NCI-H1105 (cell line): ENCODE measurements at places on chromosomes 6 and 20.
A peak's percentile ranks its signal among the peaks of the same experiment; 100 is the strongest.

DNA sequence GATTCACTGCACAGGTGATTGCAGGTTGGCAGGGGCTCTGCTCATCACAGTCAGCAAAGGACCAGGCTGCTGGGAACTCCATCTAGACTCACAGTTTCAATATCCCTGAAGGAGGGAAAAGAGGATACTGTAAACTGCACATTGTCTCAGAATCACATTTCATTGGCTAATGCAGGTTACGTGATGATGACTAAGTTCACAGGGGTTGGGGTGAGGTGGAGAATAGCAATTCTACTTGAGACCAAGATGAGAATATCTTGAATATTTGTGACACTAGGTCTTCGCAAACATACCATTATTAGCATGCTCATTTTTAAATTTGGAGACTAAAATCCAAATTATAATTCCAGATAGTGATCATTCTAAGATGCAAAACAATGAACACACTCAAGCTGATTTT is 208.5 kb upstream of the CITED2 start:
- DNase-seq: no peak

- no peak for DNase-seq
These were observed 29.9 kb downstream of the NFATC2 start for GRCh38 chr20:51512645-51513044.

- DNase-seq: no peak
These were observed 72.1 kb downstream of the SOD2 start for GRCh38 chr6:159620947-159621346.

GRCh38 chr6:89410788-89411144 is 1.3 kb downstream of the RRAGD start:
- no peak for DNase-seq

DNA sequence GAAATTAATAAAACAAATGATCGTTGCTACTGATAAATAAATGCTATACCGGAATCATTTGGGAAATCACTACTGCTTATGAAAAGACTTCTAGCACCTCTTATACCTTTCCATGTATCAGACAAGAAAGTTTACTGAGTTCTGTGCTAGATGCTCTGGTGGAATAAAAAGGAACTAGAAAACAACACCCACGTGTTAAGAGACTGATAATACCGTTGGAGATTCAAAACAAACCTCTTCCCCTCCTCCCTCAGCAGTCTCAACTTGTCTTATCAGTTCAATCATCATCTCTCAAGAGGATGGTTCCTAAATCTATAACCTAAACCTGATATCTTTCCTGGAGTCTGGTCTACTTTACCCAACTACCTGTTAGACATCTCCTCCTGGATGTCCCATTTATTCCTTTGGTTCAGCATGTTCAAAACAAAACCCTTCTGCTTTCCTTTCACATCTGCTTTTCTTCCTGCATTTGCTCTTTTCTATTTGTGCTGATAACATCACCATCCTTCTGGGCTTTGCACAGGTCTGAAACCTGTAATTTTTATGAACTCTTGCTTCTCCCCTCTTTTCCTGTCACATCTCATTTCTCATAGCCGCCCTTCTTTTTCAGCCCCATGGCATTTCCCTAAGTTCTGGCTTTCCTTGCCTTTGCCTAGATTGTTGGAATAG is 122.2 kb downstream of the COL19A1 start:
- DNase-seq: no peak

DNA sequence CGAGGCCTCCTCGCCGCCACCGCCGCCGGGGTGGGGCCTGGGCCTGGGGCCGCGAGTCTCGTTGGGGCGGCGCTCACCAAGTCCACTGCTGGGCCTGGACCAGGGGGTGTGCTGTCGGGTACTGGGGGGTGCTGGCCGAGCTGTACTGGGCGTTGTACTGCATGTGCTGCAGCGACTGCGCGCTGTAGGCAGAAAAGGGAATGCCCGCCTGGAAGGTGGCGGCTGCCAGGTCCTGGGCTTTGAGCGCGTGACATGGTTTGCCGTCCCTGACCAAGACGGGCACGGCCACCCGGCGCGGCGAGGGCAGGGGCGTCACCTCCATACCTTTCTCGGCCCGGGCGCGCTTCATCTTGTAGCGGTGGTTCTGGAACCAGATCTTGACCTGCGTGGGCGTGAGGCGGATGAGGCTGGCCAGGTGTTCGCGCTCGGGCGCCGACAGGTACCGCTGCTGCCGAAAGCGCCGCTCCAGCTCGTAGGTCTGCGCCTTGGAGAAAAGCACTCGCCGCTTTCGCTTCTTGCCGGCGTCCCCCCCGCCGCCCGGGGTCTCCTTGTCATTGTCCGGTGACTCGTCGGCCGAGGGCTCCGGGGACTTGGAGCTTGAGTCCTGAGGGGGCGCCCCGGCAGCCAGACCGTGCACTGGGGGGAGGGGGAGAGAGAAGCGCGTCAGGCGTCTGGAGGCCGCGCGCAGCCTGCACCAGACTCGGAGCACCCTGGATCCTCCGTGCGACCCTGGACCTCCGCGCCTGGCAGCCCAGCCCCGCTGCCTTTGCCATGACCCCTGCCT is 1.8 kb downstream of the NKX2-2 start:
- DNase-seq: no peak

GRCh38 chr6:40738551-40739193 is 151.5 kb upstream of the LRFN2 start:
- no peak for DNase-seq

GRCh38 chr6:150987371-150987828 is 121.9 kb downstream of the MTHFD1L start:
- DNase-seq: no peak

DNA sequence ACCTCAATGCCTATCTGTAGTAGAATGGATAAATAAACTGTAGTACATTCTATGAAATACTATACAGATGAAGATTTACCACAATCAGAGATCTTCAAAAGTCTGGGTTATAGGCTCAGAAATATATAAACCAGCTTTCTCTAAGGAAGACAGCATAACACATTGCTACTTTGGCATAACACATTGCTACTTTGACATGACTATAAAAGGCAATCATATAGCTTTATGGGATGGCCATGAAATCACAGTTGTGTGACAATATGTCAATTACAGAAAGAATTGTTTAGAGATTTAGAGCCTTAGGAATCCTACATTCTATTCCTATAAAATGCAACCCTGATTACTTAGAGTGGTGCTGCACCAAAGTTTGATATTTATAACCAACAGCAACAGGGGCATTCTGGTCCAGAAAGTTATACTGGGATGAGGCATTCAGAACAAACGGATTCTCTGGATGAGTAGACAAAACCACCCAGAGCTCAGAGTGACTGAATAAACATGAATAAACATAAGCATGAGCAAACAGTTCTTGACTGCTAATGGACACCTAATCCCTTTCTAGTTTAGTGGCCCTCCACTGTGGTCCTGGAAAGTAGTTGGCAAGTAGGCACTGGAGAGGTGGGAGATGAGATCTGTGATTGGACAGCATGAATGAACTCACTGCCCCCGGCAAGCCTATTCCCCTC is 12.0 kb downstream of the TTI1 start:
- no peak for DNase-seq

GRCh38 chr6:11142296-11143027 is 30.9 kb upstream of the ERVFRD-1 start:
- DNase-seq: no peak

GRCh38 chr6:31791324-31792089 is 4.0 kb downstream of the VARS1 start:
- DNase-seq: no peak

DNA sequence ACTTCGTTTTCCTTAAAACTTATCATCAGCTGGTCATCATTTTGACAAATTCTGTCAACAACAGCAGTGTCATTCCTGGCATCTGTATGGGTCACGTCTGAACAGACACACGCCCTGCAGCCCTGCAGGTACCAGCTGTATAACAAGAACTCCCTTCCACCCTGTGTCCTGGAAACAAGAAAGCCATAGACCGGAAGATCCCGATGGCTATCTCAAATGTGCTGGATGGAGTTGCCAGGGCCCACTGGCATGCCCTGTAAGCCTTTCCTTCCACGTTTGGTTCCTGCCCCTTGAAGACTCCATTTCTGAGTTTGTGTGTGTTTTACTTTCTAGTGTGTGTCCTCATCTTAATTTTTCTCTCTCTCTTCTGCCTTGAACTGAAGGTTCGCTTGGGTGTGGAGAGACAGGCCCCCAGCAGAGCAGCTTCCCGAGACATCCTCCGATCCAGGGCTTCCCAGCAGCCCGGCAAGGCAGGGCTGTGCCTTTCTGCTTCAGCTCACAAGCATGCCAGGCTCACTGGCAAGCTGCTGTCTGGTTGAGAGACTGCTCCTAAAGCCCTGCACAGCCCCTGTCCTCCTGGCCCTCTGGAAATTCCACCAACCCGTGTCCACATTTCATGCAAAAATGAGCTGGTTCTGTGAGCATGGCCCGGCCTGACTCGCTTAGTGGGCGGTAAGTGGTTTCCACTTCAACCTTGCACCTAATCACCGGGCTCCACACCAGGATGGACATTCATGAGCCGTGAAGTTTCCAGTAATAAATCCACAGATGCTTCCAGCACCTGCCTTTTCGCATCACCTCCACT is 8.7 kb downstream of the GFRA4 start:
- DNase-seq: no peak

- DNase-seq: no peak
These were observed 22.5 kb downstream of the KIAA0408 start for GRCh38 chr6:127436578-127437110.

DNA sequence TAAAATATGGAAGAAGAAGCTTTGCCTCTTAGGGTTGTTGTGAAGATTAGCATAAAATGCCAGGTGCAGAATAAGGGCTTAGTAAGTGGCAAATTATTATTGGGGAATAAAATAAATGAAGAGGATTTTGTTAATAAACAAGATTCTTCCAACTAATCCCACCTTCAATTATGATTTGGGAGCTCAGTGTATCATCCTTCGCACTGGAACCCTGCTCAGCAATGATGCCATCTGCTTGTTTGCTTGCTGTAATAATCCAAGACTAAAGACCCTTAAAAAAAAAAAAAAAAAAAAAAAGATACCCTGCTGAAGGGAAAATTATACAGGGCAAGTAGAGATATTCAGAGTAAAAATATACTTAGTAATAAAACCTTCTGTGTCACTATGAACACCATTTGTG is 62.0 kb upstream of the RREB1 start:
- no peak for DNase-seq

- no peak for DNase-seq
These were observed 22.9 kb downstream of the OR2B2 start for GRCh38 chr6:27889275-27889627.

DNA sequence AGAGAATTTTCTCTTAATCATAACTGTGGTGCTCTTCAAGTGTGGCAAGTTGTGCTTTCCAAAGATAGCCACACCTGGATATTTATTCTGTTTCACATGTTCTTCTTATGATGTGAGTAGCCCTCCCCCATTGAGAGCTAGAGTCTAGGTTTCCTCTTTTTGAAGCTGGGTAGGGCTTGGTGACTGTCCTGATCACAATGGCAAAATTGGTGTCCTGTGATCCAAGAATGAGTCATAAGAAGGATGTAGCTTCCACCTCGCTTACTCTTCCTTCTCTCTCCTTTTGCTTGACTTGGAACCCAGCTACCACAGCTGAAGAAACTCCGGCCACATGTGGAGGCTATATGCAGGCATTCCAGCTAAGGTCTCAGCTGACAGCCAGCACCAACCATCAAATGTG is 7.4 kb upstream of the IGF2R start:
- no peak for DNase-seq

GRCh38 chr6:124869416-124869815 is 92.8 kb upstream of the RNF217 start:
- no peak for DNase-seq

- DNase-seq: no peak
These were observed 31.0 kb downstream of the TOMM6 start for GRCh38 chr6:41818271-41819054.

- no peak for DNase-seq
These were observed 22.3 kb downstream of the ELOVL5 start for GRCh38 chr6:53326372-53327016.

- no peak for DNase-seq
These were observed 26.4 kb upstream of the MPC1 start for GRCh38 chr6:166408936-166409755.

DNA sequence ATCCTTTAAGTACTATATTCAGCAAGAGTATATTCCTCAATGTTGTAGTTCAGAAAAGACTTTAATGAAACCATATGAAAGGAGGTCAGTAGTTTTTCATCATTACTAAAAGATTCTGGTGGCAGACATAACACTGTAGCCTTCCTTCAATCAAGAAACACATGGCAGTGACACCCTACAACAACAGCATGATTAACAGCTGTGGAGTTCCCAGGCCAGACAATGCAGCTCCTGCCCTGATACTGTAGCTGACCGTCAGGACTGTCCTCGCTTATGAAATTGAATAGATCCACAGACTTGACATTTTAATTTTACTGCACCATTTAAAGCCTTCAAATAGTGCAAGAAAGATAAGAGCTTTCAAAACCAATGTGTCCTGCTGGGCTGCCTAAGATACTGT is 43.6 kb downstream of the USP45 start:
- DNase-seq: no peak

GRCh38 chr6:4017834-4018170 is 61.1 kb downstream of the FAM217A start:
- peak; percentile 39 for DNase-seq

GRCh38 chr6:73104921-73105320 is 120.4 kb downstream of the KHDC1L start:
- no peak for DNase-seq

- DNase-seq: no peak
These were observed 1847.3 kb upstream of the DEFB115 start for GRCh38 chr20:29409833-29410805.

GRCh38 chr20:22447447-22447778 is 137.0 kb downstream of the FOXA2 start:
- DNase-seq: no peak

DNA sequence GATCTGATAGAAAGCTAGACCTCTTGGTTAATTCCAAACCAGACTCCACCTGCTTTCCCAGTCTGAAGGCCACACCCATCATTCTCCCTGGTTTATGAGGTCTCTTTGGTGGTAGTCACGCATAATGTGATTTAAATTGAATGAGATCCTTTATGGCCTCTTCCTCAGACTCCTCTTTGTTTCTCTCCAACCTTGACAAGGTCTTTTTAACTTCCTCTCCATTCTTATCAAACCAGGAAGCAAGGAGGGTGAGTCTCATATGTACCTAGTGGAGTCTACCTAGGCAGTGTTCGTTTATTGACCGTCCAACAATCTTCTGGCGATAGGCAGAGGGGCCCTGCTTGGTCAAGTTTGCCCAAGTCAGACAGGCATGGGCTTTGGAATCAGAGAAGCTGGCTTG is 184.2 kb upstream of the LAMP5 start:
- DNase-seq: no peak

GRCh38 chr6:135274561-135275293 is 93.6 kb downstream of the MYB start:
- DNase-seq: no peak

GRCh38 chr20:10539818-10540553 is 104.9 kb downstream of the SLX4IP start:
- no peak for DNase-seq
